ENCODE measurements at places on chromosomes 11 and 22. TPM values are rescaled to one million over a fixed set of nuclear protein-coding genes. Genes with fewer than 3 reads are reported as not detected.

OR6M1 gene
- total RNA-seq: not detected

TSPO gene
- 472 TPM for total RNA-seq

DNA sequence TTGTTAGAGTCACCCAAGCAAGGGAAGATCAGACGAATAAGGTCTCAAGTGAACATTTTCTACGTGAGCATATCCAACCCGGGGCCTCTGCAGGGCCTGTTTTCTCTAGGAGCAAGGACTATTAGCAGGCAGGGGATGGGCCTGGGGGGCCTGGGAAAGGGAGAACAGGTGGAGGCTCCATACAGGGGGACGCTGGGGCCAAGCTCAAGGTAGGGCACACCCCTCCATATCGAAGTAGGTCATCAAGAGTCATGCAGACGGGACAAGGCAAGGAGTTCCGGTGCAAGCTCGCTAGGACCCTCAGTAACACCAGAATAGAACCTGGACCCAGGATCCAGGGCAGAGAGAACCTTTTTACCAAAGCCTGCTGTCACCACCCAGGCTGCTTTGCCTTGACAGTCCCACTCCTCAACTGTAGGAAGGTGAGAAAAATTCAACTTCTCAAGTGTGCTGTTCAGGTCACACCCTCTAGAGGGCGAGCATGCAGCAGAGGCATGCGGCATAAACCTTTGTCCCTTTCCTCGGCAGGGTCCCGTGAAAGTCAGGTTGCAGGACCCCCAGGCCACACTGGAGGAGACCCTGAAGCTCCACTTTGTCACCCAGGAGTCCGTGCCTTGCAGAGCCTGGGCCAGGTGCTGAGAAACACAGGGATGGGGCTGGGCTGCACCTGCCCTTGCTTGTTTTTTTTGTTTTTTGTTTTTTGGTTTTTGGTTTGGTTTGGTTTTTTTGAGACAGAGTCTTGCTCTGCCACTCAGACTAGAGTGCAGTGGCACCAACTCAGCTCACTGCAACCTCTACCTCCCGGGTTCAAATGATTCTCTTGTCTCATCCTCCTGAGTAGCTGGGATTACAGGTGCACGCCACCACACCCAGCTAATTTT is 8.6 kb upstream of the APOBEC3B start:
- DNase-seq: no peak

DNA sequence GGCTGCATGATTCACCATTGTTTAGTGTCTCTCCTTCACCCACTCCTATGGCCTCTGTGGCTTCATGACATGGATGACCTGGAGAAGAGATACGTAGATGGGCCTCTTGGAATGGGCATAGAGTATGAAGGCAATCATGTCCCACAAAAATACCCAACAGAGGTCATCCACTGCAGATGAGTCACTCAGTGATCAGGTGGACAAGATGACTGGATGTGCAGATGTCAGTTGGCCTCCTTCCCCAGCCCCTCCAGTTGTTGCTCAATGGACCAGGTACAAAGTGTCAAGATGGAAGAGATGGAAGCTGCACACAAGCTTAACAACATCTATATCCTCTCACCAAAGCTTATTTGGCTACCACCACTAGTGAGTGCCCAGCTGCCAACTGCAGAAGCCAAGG is 41.0 kb upstream of the CLPB start:
- DNase-seq: no peak

DNA sequence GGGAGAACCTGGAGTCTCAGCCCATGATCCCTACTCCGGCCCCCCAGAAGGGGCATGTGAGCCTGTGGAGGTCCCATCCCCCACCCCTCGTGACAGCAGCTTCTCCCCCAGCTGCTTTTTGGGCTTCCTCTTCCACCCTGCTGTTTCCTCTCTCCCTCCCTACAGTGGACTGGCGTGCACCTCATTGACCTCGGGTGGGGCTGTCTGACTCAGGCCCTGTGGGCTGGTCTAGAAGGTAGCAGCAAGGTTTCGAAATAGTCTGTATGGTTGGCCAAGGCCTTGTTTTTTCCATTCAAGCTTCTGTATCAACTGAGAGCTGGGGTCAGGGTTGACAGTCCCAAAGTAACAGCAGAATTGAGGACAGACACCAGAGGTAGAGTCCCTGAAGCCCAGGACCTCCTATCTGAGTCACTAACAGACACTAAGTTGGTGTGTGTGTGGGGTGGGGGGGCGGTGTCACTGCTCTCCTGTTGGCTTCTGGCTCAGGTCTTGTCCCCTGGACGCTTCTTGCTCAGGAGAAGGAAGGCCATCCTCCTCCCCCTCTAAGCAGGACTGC is 7.7 kb downstream of the SLC37A2 start:
- no peak for DNase-seq

DNA sequence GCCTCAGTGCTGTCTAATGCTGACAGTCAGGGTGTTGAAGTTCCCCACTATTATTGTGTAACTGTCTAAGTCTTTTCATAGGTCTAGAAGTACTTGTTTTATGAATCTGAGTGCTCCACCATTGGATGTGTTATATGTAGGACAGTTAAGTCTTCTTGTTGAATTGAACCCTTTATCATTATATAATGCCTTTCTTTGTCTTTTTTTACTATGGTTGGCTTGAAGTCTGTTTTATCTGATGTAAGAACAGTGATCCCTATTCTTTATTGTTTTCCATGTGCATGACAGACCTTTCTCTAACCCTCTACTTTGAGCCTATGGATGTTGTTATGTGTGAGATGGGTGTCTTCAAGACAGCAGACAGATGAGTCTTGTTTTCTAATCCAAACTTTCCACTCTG is 107.8 kb upstream of the C11orf58 start:
- no peak for DNase-seq

DNA sequence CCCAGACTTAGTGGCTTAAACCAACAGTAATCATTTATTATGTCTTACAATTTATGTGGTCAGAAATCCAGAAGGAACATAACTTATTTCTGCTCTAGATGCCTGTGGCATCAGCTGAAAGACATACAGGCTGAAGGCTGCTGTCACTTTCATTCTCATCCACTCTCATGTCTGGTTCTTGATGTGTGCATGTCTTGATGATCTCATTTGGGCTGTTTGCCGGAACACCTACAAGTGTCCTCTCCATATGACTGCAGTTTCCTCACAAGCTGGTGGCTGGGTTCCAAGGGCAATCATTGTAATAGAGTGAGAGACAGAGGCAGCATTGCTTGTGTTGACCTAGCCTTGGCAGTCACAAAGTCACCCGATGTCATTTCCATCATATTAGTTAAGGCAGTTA is 1375.9 kb upstream of the RAG2 start:
- no peak for DNase-seq

- no peak for DNase-seq
These were observed 3.6 kb downstream of the MLC1 start for GRCh38 chr22:50081426-50082196.

DNA sequence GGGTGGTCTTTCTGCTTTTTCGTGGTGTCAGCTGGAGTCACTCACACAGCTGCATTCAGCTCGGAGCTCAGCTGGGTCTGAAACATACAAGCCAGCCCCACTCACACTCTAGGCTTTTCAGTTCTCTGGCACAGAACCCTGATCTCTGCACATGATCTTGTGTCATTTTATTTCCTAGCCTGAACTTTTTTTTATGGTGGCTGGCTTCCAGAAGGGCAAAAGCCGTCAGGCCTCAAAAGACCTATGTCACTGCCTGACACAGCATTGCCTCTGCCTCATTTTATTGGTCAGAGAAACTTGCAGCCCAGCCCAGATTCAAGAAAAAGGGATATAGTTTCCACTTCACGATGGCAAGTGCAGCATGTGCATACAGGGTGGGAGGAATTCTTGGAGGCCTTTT is 117.8 kb downstream of the NTM start:
- DNase-seq: no peak

Data from thoracic aorta (tissue), 2 donors.